ENCODE measurements at places on chromosomes 11 and 22.

- DNase-seq = no peak
Measured at GRCh38 chr11:11579012-11579988, 42.5 kb downstream of the GALNT18 start.

- no peak for DNase-seq
Measured at GRCh38 chr22:27538666-27539065, 262.9 kb downstream of the MN1 start.

DNA sequence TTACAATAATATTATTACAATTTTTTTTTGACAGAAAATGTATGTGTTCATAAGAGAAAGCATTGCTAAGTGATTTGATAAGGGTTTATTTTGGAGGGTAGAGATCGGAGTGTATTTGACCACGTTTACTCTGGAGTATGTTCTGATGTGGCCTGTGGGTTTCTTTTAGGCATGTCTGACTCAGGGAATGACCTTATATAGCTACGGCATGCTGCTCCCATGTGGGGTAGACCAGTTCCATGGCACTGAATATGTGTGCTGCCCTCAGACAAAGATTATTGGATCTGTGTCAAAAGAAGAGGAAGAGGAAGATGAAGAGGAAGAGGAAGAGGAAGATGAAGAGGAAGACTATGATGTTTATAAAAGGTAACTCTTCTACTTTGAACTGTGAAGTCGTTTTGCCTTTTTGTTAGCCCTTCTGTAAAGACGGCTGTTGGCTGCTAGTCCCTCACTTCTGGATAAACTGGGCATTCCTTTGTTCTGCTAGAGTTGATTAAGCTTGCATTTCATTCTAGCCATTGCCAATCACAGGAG, 38.1 kb upstream of the ST14 start:
- no peak for DNase-seq

GRCh38 chr11:128341280-128342248, 245.8 kb downstream of the ETS1 start:
- DNase-seq = no peak

DNA sequence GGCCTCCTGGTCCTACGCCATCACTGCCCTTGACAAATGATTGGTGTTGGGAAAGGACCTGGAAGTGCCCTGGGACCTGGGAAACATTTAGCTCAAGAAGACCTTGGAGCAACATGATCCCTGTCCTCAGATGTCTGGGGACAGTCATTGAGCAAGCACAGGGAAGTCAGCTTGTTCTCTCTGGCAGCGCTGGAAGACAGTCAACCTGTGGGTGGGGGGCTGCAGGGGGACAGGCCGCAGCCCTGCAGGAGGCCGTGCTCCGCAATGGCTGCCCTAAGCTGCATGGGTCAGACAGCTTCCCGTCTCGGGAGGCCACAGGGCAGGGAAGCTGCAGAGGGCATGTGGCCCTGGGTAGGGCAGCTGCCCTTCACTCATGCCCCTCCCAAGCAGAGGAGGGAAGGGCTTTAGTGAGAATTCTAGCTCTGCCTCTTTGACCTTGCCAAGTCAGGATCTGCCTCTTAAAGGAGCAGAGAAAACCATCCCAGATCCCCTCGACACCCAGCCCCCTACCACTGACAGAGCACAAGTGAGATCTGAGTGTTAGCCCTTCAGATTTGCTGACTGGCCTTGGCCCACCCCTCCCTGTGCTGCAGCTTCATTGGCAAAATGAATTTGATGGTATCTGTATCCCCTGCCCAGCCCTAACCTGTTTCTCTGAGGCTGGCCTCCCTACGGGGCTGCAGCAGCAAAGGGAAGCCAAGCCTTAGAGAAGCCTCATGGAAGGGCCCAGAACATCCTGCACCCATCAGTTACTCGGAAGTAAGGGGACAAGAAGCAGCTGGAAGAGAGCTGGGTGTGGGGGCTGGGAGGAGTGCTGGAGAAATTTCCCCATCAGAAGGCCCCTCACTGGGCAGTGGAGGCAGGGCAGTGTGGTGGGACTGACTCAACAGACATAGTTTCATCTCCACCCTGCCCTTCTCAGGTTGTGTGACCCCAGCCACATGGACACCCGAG, 6.2 kb upstream of the SREBF2 start:
- DNase-seq = no peak
